Activated naive CD8-positive, alpha-beta T cell treated with anti-CD3 and anti-CD28 coated beads for 36 hours (primary cell): ENCODE measurements at places on chromosomes 4 and X. TPM values are rescaled to one million over a fixed set of nuclear protein-coding genes. Genes with fewer than 3 reads are reported as not detected.

- no peak for DNase-seq
Measured at GRCh38 chr4:89703829-89704590, 133.0 kb downstream of the SNCA start.

- DNase-seq, result peak; percentile 2
Measured at GRCh38 chr4:152850377-152850776, 70.6 kb downstream of the ARFIP1 start.

DNA sequence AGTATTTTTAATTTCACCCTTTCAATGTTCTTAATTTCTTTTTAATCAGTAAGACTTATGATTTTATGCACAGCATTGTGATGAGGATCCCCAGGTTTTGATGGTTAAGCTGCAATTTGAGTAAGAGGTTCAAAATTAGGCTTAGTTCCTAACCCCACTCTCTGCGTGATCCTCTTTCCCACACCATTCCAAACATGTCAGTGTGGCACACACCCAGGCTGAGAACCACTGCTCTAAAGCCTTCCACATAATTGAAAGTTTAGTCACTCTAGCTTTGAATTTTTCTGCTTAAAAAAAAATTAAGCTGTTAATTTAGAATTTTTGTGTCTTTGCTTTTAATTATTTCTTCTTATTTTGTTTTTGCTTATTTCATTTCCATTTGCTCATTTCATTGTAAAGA is 68.8 kb upstream of the SLC7A11 start:
- DNase-seq, result no peak

DNA sequence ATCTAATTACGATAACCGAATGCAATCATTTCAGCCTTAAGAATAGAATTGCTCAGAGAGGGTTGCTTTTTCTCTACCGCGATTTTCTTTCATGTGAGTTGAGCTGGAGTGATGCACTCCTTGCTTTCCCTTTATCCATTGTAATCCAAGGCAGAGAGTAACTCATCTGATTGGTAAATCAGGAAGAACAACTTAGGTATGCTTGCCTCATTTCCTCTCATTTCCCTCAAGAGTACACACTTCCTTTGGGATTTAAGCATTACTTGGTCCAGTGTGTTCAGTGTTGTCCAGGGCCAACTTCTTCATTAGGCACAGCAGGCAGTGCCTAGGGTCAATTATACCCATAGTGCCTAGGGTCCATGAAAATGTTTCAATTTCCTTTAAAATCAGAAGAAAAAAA is 15.7 kb upstream of the N4BP2 start:
- no peak for DNase-seq

Gene CTAG2
- 39.6 TPM for total RNA-seq
